Effector CD8-positive, alpha-beta T cell (primary cell): ENCODE measurements at places on chromosomes 13 and 19.
A peak's percentile ranks its signal among the peaks of the same experiment; 100 is the strongest.

DNA sequence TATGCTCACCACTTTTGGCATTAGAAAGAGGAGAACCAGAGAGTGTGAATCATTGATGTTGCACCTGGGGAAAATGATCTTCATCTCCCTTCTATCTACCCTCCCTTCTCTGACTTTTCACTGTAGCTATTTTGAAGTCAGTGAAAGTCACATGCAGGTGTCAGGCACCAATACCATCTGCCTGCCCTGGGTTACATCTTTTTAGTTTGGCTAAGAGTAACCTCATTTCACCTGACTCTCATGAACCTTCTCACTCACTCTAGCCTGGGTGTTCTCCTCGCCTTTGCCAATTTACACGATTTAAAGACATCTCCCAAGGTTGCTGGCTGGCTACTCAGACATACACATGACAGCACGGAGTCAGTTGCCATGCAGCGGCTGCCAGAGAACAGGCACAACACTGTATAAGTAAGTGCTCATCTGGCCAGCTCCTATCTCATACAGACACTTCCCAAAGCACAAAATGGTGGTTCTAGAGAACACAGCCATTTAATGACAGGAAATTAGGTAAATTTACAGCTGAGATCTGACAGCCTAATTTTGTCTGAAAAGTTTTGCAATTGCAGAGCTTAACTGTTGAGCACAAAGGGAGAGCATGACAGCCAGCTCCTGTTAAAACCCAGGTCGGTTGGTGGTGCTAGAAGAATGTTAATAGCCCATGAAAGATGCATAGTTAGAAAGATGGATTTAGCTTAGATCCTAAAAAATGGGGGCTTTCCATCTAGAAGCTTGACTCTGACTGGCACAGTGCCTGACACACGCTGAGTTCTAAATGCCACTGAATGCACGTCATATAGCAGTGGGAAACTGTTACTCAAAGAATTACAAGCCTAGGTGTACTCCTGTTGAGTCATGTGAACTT, 32.5 kb downstream of the LCP1 start:
- DNase-seq: no peak

DNA sequence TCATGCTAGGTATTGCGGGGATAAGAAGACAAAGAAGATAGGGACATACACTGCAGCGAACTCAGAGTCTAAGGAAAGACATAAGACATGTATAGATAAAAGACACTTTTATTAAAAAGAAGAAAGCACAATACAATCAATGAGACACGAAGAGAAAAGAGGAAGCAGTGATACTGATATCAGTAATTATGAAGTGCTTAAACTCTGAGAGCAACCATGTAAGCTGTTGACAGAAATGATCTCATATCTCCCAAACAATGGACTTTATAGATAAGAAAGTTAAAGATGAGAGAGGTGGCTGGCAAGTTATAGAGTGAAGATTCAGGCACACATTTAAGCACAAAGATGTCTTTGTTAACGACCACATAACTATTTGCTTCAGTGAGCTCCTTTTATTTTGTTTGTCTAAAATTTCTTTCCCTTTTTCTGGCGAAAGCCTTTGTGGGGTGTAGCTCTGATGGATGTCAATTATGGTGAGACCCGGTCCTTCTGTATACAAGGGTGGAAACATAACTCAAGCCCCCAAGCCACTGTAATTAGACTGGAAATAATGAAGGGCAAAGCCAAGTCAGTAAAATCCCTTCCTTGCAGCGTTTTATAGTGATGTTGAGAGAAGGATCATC, 818.0 kb upstream of the SLC10A2 start:
- no peak for DNase-seq

DNA sequence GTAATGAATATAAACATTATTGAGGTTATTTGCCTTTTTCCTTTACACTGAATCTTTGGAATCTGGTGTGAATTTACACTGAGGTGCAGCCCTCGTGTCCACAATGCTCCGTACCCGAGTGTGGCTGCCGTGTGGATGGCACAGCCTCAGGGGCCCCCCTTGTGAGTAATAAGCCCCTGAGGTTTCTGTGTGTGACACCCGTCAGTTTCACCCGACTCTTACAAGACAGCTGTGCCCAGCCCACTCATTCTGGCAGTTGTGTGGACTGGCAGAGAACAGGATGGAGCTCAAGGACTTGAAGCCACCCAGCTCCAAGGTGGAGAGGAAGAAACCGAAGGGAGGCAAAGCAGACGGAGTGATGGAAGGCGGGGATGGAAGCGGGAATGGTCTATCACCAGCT, 7.8 kb downstream of the PROZ start:
- DNase-seq: no peak

DNA sequence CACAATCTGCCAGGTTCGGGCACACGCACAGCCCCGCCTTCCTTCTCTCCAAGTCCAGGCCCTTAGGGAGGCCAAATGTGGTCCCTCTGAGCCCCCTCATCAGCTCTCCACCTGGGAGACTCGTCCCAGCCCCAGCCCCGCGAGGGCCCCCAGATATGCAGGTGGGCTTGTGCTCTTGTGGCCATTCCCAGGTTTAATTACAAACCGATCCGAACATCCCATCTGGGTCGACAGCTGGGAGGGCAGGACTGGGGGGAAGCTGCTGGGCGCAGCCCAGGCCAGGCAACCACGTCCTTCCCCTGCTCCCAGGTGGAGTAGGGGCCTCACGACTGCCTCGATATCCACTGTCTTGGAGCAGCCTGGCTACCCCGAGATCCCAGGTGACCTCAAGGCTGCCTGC, 7.5 kb upstream of the C2CD4C start:
- no peak for DNase-seq

DNA sequence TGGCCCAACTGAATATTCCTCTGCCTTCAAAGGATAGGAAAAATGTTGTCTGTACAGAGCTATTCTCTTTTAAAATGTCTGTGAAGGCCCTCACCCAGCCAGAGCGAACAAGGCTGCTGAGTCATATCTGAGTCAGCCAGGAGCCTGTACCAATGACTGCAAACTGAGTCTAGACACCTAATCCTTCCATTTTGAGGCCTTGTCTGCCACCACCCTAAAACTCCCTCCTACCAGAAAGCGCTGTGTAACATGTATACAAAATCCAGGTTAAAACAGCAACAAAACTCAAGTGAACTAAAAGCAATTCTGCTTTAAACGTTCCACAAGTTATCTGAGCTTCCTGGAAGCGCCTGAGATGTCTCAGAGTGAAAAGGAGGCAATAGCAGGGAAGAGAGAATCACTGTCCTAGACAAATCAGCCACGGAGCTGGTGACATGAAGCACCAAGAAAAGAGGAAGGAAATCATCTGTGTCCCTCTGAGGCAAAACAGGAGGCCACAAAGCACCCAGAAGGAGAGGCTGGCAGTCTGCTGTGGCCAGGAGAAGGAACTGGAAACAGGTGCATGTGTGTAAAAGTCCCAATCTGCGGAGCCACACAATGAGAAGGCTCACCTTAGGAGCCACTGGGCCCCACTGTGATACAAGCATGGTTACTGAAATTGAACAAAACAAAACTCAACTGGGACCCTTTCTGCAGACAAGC, 10.2 kb downstream of the DHRS12 start:
- no peak for DNase-seq

DNA sequence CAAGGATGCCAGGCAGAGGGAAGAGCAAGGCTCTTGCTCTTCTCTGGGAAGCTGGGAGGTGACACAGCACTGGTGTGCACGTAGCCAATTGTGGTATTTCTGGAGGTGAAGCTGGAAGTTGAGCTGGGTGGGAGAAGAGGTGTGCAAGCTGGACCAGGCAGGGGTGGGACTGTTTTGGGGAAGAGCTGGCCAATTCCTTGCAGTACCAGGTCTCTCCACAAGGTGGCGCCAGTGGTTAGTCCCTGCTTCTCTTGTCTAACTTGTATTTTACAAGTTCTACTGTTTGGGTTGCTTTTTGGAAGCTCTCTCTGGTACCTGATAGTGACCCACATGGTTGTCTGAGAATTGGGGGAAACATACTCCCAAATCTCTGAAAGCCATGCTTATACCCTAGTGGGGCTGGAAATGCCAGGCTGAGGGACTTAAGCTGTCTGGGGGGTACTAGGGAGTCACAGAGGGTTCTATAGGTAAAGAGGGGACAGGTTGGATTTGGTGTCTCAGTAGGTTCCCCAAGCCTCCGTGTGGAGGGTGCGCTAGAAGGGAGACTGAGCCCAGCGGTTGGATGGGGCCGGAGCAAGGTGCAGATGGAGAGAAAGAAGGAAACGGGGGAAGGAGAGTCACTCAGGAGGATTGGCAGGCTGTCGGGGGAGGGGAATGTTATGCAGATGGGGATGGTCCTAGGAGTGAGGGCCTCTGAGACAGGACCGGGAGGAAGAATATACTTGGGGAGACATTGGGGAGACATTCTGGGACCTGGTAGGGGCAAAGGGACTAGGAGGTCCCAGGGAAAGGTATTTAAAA, 3.0 kb downstream of the HPN start:
- DNase-seq: peak; percentile 53

DNA sequence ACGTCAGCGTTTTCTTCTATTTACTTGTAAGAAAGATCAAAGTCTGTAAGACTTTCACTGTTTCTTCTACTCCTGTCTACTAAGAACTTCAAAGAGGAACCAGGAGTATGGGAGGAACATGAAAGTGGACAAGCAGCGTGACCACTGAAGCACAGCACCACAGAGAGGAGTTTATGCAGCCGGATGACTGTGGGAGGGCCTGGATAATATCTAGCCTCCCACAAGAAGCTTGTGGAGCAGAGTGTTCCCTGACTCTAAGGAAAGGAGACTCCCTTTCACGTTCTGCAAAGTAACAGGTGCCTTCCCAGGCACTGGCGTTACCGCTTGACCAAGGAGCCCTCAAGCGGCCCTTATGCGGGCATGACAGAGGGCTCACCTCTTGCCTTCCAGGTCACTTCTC, 83.6 kb upstream of the PDCD5 start:
- DNase-seq: no peak

DNA sequence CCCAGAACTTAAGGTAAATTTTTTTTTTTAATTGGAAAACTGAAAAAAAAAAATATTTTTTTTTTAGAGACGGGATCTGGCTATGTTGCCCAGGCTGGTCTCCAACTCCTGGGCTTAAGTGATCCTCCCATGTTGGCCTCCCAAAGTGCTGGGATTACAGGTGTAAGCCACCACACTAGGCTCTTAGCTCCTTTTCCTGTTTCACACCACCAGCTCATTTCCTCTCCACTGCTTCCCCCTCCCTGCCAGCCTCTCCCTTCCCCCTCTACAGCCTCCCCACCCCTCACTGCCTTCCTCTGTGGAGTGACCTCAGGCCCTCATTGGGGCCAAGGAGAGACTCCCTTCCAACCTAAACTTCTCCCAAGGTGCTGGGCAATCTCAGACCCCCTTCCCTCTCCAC, 4.2 kb upstream of the GIPR start:
- no peak for DNase-seq

DNA sequence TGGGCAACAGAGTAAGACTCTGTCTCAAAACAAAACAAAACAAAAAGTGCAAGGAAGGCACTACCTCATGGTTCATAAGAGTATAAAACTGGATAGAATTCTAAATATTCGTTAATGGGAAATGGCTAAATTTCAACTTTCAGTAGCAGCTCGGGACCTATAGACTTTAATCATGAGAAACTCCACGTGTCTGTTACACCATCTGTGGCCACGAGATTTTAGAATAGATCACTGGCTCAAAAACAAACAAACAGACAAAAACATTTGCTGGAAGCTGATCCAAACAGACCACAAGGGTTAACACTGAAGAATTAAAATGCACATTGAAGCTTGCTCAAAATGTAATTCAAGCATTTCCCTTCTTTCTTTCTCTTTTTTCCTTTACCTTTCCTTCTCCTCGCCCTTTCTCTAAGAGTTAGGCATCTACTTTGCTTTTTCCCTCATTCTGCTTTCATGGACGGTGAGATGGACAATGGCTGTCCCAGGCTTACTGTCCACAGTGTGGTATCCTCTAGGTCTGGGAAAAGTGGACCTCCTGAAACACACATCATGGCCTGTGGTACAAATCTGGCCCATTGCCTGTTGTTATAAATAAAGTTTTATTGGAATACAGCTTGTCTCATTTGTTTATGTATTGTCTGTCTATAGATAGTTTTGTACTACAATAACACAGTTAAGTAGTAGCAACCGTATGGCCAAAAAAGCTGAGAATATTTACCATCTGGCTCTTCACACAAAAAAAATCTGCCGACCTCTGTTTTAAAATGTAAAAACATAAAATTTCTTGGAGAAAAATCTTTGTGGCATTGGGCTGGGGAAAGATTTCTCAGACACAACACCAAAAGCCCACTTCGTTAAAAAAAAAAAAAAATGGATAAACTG, 10.3 kb downstream of the ELAVL1 start:
- no peak for DNase-seq

GRCh38 chr19:39810424-39810823, 23.5 kb downstream of the DYRK1B start:
- no peak for DNase-seq

GRCh38 chr13:98098516-98098915, 44.4 kb upstream of the FARP1 start:
- DNase-seq: no peak

- DNase-seq: no peak
These were observed 5.3 kb downstream of the SLITRK5 start for GRCh38 chr13:87676254-87677042.

- no peak for DNase-seq
These were observed 60.0 kb downstream of the ZNF627 start for GRCh38 chr19:11657307-11657706.

DNA sequence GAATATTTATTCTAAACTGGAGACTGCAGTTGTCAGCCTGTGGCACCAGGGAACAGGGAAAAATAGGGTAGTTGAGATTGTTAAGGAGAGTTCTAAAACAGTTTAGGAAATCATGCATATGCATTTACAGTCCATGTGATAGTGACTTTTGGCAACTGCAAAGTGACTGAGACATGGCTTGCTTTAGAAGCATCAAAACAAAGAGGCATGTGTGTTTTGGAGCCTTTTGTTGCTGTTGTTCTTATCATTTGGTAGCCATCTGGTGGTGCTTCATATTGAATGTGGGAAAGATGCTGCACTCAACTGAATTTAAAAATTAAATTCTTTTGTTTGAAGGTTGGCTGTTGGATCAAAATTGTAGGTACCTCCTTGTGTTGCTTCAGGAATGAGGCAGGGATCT, 10.2 kb upstream of the EBPL start:
- DNase-seq: no peak
